ENCODE measurements at places on chromosomes 11 and 22.
A peak's percentile ranks its signal among the peaks of the same experiment; 100 is the strongest.

- DNase-seq, result peak; percentile 15
These were observed 15.6 kb upstream of the DENND5A start for GRCh38 chr11:9280655-9281301.

DNA sequence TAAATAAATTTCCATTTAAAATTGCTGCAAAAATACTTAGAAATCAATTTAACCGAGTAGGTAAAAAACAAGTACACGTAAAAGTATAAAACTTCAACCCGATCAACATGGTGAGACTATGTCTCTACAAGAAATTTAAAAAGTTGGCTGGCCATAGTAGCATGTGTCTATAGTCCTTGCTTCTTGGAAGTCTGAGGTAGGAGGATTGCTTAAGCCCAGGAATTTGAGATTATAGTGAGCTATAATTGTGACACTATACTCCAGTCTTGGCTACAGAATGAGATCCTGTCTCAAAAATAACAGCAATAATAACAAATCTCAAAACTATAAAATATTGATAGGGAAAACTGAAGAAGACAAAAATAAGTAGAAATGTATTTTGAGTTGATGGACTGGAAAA lies 11.1 kb downstream of the CASP4 start:
- no peak for DNase-seq

GRCh38 chr11:77131560-77131959 lies 3.5 kb downstream of the MYO7A start:
- DNase-seq, result no peak

DNA sequence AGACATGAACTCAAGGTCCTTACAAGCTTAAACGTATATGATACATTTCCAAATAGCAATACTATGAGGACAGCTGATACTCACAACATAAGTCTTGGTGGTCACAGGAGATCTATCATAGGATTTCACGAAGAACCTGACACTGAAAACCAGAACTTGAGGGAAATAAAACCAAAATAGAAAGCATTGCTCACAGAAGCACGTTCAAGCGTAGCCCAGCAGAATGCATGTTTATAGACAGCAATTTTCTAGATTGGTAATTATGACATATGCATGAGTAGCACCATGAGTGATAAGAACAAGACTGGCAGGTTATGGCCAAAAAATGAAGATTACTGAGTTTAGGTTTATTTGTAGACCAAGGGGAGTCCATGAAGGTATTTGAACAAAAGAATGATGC lies 243.5 kb downstream of the ETS1 start:
- no peak for DNase-seq

- DNase-seq, result no peak
These were observed 546.8 kb downstream of the ETS1 start for GRCh38 chr11:128040603-128041002.

DNA sequence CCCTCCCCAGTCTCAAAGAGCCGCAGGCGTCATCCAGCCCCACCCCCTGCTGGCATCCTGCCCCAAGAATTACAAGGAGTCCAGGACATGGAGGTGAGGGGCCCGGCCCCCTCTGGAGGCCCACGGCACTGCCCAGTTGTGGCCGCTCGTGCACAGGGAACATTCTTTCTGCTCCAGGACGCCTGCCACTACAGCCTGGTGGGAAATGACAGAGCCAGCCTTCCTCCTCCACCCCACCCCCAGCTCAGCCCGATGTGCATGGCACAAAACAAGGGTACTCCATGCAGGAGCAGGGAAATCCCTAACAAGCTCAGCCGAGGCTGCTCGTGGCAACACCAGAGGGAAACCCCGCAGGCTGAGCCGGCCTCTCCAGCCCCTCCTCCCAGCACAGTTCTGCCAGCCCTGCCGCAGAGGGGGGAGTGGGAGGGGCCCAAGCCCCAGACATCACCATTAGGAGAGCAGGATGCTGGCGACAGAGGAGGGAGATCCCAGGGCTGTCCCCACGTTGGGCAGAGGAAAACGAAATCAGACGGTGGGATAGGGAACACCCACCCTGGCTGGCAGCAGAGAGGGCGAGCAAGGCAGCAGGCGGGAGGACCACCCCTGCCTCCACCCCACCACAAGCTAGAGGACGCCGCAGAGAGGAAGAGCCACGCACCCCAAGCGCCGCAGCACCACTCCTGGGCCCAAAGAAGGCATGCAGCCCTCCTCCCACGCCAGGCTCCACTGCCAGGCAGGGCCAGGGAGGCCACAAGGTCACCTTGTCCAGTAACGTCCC lies 10.0 kb downstream of the IGSF9B start:
- DNase-seq, result no peak

- DNase-seq, result no peak
These were observed 12.4 kb downstream of the C11orf21 start for GRCh38 chr11:2289350-2289749.

DNA sequence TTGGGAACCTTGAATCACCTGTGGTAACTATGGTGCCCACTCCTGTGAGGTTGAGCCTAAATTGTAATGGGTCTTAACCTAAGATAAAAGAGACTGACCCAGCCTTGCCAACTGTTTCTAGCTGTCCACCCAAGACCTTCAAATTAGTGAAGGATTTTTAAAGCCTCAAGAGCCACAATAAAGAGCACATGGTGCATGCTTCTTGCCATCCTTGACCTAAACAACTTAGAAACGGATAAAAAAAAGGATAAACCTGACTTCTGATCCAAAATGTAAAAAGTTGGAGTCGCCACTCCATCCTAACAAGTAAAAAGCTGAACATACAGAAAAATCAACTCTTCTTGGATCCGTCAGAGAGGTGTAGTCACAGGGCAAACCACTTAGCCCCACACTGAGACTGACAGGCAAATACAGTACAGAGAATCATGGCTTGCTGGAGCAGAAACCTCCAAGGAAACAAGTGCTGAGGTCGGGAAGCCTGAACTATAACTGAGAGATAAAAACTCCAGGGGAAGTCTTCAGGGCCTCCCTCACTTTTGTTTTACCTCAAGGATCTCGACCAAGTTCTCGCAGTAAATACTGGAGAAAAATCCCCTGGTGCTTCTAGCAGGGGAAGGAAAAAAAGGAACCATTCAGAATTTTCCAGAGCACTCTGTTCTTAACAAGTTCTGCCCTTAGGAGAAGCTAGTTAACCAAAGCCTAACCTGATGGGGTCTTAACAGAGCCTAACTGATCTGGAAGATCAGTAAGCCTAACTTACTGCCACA lies 16.3 kb downstream of the ENTHD1 start:
- DNase-seq, result no peak

DNA sequence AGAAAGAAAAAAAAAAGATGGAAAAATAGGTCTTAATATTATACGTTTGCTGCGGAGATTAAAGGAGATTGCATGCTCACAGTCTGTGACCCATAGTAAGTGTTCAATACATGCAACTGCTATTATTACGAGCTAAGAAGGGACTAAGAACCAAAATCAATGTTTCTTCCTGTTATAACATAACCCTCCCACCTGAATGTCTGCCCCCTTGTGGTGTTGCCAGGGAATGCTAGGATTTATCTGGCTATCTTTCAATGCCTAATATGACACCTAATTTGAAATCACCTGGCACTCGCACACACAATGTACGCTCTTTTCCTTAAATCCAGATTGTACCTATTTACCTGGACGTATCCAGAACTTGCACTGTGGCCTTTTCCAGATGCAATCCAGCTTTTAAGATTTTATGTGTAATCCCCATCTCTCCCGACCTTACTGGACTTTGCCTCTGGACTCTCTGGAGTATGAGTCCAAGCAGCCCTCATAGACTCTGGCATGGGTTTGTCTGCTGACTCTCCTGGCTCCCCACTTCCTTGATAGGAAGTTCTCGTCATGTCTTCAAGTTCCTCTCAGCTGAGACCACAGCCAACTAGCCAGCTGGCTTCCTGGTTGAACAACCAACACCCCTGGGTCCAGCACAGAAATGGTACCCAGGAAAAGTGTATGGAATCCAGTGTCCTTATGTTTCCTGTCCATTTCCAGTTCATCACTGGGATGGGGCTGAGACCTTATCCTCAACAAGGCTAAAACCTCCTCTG lies 151.5 kb downstream of the CCDC34 start:
- DNase-seq, result no peak

- no peak for DNase-seq
These were observed 57.6 kb downstream of the SYN3 start for GRCh38 chr22:33000342-33001280.

Measured in stimulated activated CD8-positive, alpha-beta memory T cell treated with anti-CD3 and anti-CD28 coated beads, Interleukin-2, amount 100 ng/mL, for 1 hour (primary cell).